Activated naive CD8-positive, alpha-beta T cell treated with anti-CD3 and anti-CD28 coated beads, Interleukin-2, amount 10 ng/mL, durations not matched to agents 7 days and 5 days (primary cell): ENCODE measurements at places on chromosomes 6 and 20. TPM values are rescaled to one million over a fixed set of nuclear protein-coding genes. Genes with fewer than 3 reads are reported as not detected.

DNA sequence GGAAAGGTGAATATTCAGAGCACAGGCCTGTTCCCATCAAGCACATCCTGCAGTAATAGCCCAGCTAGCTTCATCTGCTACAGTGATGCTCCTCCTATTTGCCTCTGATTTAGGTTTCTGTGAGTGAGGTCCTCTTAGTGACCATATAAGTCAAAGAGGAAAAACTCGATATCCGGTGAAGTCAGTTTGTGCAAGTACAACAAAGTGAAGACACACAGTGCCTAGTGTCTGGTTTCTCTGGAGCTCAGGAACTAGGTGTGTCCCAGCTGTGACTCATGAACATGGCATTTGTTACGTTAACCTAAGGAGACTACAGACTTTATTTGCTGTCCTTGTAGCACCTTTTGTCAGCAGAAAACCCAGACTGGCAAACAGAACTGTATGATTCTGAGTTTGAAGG, 33.9 kb downstream of the EDN1 start:
- H3K36me3 ChIP-seq = no peaks in the 10 kb centered on the region
- no peak overlapping the region for H3K27ac ChIP-seq
- no peak overlapping the region for H3K4me3 ChIP-seq
- H3K27me3 ChIP-seq = peaks cover 10% of the 10 kb centered on the region
- no peak for DNase-seq

- DNase-seq = peak; percentile 84
- peaks cover 10% of the 10 kb centered on the region for H3K36me3 ChIP-seq
- peak overlapping the region; percentile 94 for H3K27ac ChIP-seq
- peaks cover 51% of the 10 kb centered on the region for H3K4me1 ChIP-seq
Observed at GRCh38 chr20:32358883-32359632, 927 bp downstream of the ASXL1 start.

- no peak overlapping the region for H3K27ac ChIP-seq
- H3K4me1 ChIP-seq = peaks cover 16% of the 10 kb centered on the region
- H3K27me3 ChIP-seq = peaks cover 30% of the 10 kb centered on the region
- no peaks in the 10 kb centered on the region for H3K36me3 ChIP-seq
- H3K4me3 ChIP-seq = peak overlapping the region; percentile 93
Observed at GRCh38 chr6:79946272-79947190, 822 bp downstream of the ELOVL4 start.

Gene KCNK16
- total RNA-seq = not detected

Gene CLDN20
- not detected for total RNA-seq

Gene SERPINB1
- 58.6 TPM for total RNA-seq

Gene PSORS1C2
- total RNA-seq = not detected

Gene DDO
- not detected for total RNA-seq
